Stimulated activated CD4-positive, alpha-beta T cell treated with anti-CD3 and anti-CD28 coated beads, TNF-alpha, amount 100 ng/mL, for 4 hours (primary cell): ENCODE measurements at places on chromosomes 3 and 15.

- DNase-seq: no peak
These were observed 392.2 kb downstream of the KCNH8 start for GRCh38 chr3:19540464-19540863.

DNA sequence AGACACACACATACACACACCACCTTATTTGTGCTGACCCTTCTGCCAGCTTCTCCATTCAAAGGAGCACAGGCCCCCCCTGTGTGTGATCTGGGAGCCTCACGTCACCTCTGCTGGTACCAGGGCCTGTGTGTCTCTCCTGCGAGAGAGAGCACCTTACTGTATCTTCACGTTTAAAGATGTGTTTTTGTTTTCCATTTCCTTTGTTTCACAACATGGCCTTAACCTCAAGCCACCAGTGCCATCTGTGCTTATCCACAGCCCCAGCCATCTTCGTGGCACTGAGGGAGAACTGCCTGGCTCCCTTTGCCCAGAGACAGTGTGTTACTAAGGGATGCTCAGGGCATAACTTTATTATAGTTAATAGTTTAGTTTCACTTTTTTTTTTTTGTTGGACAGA, 52.3 kb downstream of the ABHD2 start:
- no peak for DNase-seq

DNA sequence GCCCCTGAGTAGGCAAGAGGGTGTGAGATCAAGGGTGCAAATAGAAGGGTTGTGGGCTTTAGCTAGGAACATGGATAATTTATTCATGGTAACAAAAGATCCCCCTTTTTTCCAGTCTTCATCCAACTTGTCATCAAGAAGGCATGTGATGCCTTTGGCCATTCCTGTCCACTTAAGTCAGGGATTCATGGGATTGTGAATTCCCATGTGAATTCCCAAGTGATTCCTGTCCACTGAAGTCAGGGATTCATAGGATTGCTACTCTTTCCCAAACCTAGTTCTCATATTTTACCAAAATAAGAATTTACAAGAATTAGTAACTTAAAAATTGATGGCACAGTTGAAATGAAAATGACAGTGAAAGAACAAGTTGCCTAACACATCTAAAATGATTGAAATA, 40.8 kb downstream of the HMG20A start:
- no peak for DNase-seq

DNA sequence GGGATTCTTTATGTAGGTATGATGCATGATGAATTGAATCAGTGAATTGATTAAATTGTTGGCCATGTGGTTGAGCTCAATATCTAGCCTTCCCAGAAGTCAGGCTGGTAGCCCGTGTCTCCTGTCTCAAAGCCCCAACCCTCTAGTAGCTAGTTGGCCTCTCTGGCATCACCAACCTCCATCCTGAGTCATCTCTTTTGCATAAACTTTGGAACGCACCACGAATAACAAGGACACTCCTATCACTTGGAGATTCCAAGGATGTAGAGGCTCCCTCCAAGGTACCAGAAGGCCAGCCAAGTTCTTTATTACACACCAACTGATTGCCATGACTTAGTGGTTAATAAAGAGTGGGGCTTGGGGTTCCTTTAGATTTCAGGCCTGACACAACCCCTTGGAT, 148.4 kb downstream of the APBA2 start:
- DNase-seq: no peak

- no peak for DNase-seq
These were observed 43.4 kb upstream of the AGBL1 start for GRCh38 chr15:86036243-86036642.

DNA sequence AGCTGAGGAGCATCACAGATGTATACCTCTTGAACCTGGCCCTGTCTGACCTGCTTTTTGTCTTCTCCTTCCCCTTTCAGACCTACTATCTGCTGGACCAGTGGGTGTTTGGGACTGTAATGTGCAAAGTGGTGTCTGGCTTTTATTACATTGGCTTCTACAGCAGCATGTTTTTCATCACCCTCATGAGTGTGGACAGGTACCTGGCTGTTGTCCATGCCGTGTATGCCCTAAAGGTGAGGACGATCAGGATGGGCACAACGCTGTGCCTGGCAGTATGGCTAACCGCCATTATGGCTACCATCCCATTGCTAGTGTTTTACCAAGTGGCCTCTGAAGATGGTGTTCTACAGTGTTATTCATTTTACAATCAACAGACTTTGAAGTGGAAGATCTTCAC, 3.0 kb downstream of the CCR8 start:
- DNase-seq: no peak

GRCh38 chr3:184567946-184568559, 6.5 kb downstream of the EPHB3 start:
- no peak for DNase-seq

GRCh38 chr3:113668015-113668414, 28.4 kb downstream of the USF3 start:
- DNase-seq: no peak

GRCh38 chr15:50880651-50881114, 27.8 kb upstream of the AP4E1 start:
- no peak for DNase-seq

- no peak for DNase-seq
These were observed 173.6 kb upstream of the TMC3 start for GRCh38 chr15:81547521-81548132.

DNA sequence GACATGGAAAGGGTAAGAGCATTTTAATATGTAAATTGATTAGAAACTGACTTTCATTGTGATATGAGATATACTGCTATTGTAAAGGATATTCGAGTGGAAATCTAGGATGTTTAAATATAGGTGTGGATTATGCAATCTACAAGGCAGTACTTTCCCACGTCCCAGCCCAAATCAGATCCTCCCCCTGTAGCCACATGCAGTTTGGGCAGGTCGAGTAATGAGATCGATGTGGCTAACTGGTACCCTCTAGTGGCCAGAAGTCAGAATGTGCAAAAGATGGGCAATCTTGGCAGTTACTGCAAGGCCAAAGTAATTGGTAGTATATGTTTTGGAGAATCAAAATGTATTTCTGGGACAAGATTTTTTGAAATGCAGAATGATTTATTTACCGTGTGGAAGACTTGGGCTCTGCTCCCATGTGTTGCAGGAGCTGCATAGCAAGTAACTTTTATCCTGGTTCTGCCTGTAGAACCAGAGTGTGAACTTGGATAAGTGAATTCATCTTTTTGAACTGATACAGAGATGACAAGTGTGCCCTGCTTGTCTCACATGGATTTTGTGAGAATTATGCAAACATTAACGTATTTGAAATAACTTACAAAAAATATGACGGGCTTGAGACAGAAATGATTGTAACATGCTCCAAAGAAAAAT, 94.5 kb upstream of the ADAMTSL3 start:
- no peak for DNase-seq

DNA sequence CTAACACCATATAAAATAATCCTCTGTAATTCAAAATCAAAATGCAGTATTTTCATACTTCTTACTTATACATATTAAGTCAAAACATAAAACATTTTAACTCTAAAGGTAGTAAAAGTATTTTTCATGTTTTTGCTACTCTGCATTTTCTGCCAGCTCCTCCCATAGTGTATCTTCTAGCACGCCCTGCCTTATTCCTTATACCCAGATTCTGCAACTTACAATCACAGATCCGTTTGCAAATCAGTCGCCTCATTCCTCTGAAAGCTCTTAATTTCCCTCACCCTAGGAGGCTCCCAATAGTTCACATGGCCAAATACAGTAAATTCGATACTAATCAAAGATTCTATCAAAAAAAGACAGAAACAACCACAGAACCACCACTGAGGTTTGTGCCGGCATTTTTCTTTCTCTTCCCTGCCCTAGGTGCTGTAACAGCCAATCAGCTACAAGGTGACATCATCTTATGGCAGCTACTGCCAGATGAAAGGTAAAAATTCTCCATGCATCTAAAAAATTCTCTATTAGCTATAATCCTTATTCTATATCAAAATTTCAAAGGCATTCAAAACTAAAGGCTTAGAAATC, 72.9 kb downstream of the CLASP2 start:
- DNase-seq: no peak

- no peak for DNase-seq
These were observed 26.9 kb downstream of the MAP1A start for GRCh38 chr15:43544266-43544665.

- DNase-seq: no peak
These were observed 7.6 kb downstream of the EPHB3 start for GRCh38 chr3:184568924-184569829.

- DNase-seq: no peak
These were observed 559.6 kb upstream of the MDFIC2 start for GRCh38 chr3:70871909-70872656.

GRCh38 chr3:152203652-152204051, 65.1 kb upstream of the MBNL1 start:
- no peak for DNase-seq

- no peak for DNase-seq
These were observed 18.4 kb upstream of the CCR2 start for GRCh38 chr3:46335541-46335940.

- no peak for DNase-seq
These were observed 126.5 kb downstream of the ECT2 start for GRCh38 chr3:172877011-172877410.

DNA sequence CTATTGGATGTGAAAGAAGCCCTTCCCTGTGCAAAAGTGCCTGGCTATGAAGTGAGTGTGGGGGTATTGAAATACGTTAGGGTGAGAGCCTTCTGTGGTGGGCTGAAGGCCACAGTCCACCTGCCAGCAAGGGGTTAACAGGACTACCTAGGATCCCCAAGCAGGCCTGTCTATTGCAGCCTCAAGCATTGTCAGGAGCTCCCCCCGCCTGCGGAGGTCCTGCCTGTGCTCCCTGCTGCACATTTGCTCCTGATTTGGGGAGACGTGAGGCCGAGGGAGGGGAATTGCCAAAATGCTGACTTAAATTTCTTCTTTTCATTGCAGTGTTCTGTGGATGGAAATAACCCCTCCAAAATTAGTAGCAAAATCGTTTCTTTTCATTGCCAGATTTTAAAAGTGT, 56.2 kb downstream of the GABRG3 start:
- DNase-seq: no peak

- DNase-seq: no peak
These were observed 468.8 kb upstream of the CDIN1 start for GRCh38 chr15:36110659-36110993.

- no peak for DNase-seq
These were observed 955.2 kb downstream of the AGBL1 start for GRCh38 chr15:87034886-87035285.

- DNase-seq: no peak
These were observed 12.9 kb downstream of the GMNC start for GRCh38 chr3:190849607-190850006.

GRCh38 chr3:65408531-65409175, 630.1 kb downstream of the MAGI1 start:
- no peak for DNase-seq

DNA sequence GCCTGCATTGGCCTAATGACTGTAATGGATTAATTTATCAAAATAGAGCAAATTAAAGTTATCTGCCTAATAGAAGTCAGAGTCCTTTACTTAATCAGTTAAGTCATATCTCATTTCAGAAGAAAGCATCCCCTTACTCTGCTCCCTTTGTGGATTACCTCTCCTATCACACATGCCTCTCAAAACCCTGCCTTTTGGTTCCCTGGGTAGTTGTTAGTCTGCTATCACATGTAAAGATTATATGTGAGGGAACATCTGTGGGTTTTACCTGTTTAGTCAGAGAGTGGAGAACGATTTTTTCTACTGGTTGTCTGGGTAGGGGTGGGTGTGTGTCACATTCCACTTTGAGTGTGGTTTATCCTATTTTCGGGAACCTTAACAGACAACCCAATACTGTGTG, 16.4 kb downstream of the UBE2E2 start:
- DNase-seq: no peak

GRCh38 chr15:31062911-31063310, 38.6 kb downstream of the TRPM1 start:
- no peak for DNase-seq

DNA sequence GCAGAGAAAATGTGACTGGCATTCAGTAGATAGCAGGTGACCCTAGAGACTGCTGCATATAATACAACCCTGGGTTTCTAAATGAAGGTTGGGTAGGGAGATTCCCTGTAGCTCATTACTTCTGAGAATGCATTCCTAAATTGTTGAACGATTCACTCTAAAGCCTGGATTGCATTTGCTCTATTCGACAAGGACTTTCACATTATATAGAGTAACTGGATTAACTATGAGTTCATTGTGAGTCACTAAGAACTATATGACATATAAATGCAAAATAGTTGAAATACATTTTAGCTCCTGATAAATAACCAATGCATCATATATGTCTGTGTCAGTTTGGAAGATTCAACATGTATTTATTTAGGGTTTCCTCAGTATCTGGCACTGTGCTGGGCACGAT, 294.7 kb upstream of the CCDC54 start:
- no peak for DNase-seq

- no peak for DNase-seq
These were observed 12.2 kb downstream of the ALG1L2 start for GRCh38 chr3:130093741-130094391.

GRCh38 chr15:53367740-53368139, 391.7 kb downstream of the WDR72 start:
- DNase-seq: no peak

GRCh38 chr3:181901626-181902025, 189.9 kb downstream of the SOX2 start:
- no peak for DNase-seq

- no peak for DNase-seq
These were observed 65.3 kb downstream of the IGF1R start for GRCh38 chr15:98713585-98714001.

GRCh38 chr3:61172203-61172602, 79.0 kb downstream of the FHIT start:
- no peak for DNase-seq

DNA sequence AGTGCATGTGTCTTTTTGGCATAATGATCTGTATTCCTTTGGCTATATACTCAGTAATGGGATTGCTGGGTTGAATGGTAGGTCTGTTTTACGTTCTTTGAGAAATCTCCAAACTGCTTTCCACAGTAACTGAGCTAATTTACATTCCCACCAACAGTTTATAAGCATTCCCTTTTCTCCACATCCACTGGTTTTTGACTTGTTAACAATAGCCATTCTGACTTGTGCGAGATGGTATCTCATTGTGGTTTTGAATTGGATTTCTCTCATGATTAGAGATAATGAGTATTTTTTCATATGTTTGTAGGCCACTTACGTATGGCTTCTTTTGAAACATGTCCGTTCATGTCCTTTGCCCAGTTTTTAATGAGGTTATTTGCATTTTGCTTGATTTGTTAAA, 117.7 kb downstream of the CHCHD4 start:
- DNase-seq: no peak

GRCh38 chr15:101804375-101804774, 1.1 kb downstream of the OR4F6 start:
- DNase-seq: no peak

- DNase-seq: no peak
These were observed 54.5 kb upstream of the TGFBR2 start for GRCh38 chr3:30551927-30552326.
